Posterior cingulate gyrus (tissue), 11 donors: ENCODE measurements at places on chromosomes 2 and 18.

- no peak for DNase-seq
Measured at GRCh38 chr2:37630301-37630700, 41.1 kb downstream of the CDC42EP3 start.

DNA sequence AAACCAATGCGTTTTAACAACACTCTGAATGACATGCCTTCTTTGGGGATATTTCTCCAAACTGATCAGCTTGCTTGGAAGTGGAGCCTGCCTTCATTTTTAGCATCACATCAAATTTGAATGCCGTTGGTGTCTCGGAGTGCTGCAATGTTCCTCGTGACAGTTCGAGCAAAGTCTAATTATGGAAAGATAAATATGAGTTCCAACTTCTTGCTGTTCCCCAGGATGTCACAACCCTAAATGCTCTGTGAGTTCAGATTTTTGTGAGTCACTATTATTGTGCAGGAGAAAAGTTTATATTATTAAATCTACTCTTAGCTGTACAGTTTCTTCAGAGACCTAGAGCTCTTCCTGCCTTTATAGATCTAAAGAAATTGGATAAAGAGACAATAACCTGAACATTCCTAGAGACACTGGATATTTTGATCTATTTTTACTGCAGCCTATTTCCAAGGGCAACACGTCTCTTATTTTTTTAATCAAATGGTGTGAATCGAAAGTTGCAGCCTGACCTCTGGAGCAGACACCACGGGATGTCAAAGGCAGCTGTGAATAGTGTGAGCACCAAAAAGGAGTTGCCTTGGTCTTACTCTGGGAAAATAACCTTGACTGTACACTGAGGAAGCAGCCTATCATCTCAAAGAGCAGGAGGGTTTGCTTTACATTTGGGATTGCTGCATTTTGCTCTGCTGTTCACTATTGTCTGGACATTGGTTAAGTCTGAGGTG lies 330.1 kb downstream of the TDRD15 start:
- no peak for DNase-seq

- no peak for DNase-seq
Measured at GRCh38 chr2:126849054-126849453, 49.6 kb upstream of the TEX51 start.

DNA sequence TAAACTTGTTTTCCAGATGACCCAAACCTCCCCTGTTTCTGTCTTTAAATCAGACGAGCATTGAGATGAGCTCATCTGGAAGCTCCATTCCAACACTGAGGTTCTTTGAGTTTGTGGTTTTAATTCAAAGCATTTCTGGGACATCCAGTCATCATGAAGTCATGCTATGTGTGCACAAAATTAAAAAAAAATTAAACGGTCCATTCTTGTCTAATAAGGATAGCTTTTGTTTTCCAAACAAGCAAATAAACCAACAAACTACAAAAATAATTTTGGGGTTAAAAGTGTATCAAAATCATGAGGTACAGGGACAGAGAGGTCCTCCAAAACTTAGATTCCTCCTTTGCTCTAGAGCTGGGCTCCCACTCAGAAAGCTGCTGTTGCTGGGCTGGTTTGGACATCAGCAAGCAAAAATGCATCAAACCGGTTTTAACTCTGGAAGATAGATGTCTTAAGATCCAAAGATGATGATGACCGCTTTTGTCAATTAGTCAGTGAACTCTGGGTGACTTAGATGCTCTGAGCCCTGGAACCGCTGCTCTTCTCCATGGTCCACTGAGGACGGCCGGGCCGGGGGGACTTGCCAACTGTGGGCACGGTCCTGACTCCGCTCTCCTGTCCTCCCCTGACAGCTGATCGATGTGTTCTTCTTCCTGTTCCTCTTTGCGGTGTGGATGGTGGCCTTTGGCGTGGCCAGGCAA lies 65.4 kb downstream of the TRPM8 start:
- DNase-seq = no peak

DNA sequence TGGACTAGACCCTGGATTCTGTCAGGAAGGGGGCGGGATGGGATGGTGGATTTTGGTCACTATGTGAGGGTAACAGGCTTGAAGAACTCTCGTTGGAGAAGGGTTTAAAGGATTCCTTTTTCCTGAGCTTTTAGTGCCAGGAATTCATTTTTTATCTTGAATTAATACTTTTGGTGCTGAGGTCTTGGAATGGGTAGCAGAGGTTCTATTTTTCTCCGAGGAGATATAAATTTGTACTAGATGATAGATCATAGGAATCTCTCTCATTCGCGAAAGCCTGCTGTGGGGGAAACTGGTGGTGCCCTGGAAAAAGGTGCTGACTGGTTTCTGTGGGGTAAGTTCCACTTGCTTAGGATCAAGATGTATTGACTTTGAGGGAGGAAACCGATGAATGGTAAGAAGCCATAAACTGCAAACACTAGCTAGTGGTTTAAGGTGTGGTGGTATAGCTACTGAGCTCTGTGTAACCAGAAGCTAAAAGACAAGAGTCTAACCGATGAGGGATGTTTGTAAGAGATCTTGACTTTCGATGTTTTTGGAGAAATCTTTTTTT lies 706 bp downstream of the AGPS start:
- no peak for DNase-seq

GRCh38 chr2:174694196-174694878 lies 69.9 kb downstream of the CHRNA1 start:
- DNase-seq = no peak

DNA sequence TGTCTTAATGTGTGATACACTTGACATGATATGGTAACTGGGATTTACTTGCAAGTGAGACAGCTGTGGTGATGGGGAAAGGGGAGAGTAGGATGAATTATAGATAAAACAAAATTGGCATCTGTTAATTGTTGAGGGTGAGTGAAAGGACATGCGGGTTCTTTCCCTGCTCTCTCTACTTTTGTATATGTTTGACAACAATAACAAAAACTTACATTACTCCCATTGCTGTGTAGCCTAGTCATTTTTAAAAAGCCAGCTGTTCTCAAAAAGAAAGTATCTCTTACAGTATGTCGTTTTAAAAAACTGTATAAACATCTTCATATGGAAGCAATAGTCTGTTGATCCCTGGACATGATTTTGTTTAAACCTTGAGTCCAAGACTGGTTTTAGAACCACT lies 117.6 kb downstream of the MYO1B start:
- no peak for DNase-seq

DNA sequence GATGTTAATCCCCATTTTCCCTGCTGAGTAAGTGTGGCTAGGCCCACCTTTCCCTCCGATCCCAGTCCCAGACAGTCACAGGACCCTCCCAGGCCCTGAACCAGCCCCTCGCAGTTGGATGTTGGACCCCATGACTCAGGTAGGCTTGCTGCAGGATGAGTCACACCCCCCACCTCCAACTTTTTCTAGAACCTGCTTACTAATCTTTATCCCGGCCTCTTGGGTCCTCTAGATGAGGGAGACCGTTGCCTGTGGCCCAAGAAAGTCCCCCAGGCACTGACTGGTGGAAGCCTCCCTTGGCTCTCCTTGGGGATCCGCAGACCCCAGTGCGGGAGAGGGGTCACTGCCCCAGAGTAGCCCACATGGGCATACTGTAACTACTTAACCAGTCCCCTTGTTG lies 98.5 kb downstream of the SMAD7 start:
- no peak for DNase-seq

GRCh38 chr18:47050468-47050867 lies 15.0 kb upstream of the ELOA2 start:
- DNase-seq = no peak

DNA sequence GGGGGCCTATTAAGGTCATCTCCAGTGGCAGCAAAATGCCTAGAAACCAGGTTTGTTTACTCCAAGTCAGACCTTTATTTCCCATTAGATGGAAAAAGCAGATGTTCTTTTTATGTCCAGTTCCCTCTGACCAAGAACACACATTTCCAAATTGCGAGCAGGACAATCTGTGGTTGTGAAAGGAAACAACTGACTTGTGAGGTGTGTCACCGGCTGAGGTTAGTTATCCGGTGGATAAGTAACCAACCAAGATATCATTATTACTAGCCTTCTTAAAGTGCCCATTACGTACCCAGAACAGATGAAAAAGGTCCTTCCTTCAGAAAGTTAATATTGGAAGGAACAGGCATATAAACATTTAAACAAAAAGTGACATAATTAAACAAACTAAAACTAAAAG lies 112.9 kb downstream of the THADA start:
- DNase-seq = no peak

- DNase-seq = no peak
Measured at GRCh38 chr2:180240774-180241173, 233.7 kb upstream of the CWC22 start.

GRCh38 chr2:226487573-226487972 lies 312.0 kb downstream of the IRS1 start:
- no peak for DNase-seq

DNA sequence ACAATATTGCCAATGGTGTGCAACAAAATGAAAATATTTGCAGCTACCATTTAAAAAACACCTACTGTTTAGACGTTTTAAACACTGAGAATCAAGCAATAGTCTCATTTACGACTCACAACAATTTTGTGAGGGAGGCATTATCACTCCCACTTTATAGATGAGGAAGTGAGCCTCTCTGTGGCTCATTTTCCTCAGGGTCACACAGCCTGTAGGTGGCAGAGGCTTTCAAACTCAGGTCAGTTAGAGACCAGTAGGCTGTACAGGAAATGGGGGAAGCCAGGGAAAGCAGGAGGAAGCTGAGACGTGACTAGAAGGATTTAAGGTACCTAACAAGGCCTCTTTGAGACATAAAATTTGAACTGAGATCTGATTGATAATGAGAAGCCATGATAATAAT lies 95.0 kb upstream of the ZNF521 start:
- DNase-seq = no peak

- DNase-seq = no peak
Measured at GRCh38 chr2:57899898-57900297, 146.7 kb upstream of the VRK2 start.

- no peak for DNase-seq
Measured at GRCh38 chr18:490024-490366, 10.5 kb downstream of the COLEC12 start.

GRCh38 chr2:71778936-71779773 lies 325.8 kb downstream of the DYSF start:
- DNase-seq = no peak

- no peak for DNase-seq
Measured at GRCh38 chr2:220076734-220077133, 449.3 kb downstream of the SLC4A3 start.

- DNase-seq = no peak
Measured at GRCh38 chr2:228118940-228119339, 62.5 kb downstream of the SPHKAP start.

DNA sequence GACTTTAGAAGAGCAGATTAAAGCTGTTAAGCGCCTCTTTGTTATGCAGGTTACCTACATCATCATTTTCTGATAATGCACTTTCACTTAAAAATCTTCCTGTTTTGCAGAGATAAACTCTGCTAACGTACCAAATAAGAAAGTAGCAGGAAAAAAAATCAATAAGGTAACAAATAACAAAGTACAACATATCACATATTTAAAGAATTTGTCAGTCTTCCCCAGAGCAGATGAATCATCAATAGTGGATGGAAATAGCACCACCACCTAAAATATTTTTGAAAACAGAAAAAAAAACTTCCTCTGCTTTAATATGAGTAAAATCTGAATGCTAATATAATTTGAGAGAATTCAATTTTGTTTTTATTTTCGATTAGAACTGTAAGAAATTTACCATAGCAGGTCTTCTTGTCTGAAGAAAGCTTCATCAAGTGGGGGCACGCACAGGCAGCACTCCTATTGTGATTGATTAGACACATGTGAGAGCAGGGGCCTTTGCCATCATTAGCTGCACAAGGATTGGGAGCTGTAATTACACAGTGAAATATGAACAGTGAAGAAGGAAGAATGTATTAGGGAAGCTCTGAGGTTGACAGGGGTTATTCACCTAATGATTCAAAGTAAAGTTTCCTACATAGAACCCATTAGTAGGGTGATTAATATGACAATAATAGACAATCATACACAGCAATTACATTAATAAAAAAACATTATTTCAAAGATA lies 1279.4 kb downstream of the LRP1B start:
- DNase-seq = no peak

DNA sequence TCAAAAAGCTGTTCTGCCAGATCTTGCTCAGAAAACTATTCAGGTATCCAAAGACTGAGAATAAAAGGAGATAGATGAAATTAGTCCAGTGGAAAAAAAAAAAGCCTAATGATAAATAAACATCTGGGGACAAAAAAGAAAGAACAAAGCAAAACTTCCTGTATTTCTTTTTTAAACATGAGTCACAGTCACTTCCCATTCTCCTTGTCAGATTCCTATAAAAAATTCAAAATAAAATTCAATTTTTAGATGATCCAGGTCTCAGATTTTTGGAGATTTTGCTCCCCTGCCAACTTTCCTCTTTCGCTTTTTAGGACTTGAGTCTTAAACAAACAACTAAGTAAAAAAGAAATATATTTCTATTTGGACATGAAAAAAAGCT lies 127.4 kb downstream of the MEIS1 start:
- DNase-seq = no peak

GRCh38 chr18:57798713-57799373 lies 4.3 kb downstream of the ATP8B1 start:
- DNase-seq = no peak

DNA sequence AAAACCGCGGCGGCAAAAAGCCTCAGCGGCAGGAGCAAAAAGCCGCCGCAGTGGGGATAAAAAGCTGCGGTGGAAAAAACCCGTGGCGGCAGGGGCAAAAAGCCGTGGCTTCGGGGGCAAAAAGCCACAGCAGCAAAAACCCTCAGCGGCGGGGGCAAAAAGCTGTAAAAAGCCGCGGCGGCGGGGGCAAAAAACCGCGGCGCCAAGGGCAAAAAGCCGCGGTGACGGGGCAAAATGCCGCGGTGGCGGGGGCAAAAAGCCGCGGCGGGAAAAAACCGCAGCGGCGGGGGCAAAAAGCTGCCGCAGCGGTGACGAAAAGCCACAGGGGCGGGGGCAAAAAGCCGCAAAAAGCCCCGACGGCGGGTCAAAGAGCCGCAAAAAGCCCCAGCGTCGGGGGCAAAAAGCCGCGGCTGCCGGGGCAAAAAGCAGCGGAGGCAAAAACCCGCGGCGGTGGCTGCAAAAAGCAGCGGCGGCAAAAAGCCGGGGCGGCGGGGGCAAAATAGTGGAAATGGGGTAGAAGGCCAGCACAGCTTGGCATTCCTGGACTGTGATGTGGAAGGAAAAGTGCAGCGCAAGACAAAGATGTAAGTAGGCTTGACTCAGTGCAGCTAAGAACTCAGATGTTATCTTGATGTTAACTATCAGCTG lies 151.8 kb downstream of the ANKRD30BL start:
- DNase-seq = no peak

- no peak for DNase-seq
Measured at GRCh38 chr2:226904592-226904991, 68.7 kb downstream of the RHBDD1 start.

- DNase-seq = no peak
Measured at GRCh38 chr2:215537611-215538010, 101.7 kb upstream of the FN1 start.

GRCh38 chr2:217286833-217287232 lies 427.0 kb upstream of the TNP1 start:
- DNase-seq = no peak

GRCh38 chr2:113282747-113283533 lies 4.2 kb upstream of the PAX8 start:
- DNase-seq = peak; percentile 51

DNA sequence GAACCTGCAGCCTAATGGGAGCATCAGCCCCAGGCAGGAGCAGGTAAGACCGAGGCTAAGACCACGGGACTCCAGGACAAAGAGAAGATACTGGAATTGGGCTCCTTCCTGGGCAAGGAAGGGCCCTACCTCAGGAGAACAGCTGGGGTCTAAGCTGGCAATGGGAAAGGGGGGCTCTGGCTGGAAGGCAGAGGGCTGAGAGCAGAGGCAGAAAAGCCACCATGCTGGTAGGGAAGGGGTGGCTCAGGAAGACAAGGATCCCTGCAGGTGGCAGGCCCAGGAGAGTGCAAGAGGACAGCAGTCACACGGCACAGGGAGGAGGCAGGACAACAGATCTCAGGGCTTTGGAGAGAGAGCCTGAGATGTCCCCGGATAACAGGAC lies 203.5 kb downstream of the NDUFA10 start:
- no peak for DNase-seq
